ENCODE measurements at places on chromosomes 5 and 9.

DNA sequence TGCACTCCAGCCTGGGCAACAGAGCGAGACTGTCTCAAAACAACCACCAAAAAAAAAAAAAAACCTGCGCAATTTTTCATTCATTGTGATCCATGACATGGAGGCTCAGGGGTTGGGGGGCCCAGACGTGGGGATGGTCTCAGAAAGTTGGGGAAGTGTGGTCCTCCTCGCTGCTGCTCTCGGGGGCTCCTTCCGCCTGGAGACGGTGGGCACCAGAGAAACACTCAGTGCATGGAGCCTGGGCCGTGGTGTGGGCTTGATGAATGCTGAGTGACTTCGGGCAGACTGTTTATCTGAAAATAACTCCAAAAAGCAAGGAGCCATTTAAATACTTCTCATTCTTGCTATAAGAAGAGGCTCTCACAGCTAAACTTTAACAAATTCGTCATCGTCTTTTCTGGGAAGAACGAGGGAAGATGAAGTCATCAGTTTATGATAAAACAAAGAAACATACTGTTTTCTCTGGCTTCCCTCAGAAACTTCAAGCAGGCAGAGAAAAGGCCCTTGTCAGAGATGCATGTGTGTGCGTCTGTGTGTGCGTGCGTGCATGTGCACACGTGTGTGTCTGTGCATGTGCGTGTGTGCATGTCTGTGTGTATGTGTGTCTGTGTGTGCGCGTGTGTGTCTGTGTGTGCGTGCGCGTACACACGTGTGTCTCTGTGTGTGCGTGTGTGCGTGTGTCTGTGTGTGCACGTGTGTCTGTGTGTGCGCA is 35.0 kb downstream of the RASGEF1C start:
- DNase-seq = no peak

DNA sequence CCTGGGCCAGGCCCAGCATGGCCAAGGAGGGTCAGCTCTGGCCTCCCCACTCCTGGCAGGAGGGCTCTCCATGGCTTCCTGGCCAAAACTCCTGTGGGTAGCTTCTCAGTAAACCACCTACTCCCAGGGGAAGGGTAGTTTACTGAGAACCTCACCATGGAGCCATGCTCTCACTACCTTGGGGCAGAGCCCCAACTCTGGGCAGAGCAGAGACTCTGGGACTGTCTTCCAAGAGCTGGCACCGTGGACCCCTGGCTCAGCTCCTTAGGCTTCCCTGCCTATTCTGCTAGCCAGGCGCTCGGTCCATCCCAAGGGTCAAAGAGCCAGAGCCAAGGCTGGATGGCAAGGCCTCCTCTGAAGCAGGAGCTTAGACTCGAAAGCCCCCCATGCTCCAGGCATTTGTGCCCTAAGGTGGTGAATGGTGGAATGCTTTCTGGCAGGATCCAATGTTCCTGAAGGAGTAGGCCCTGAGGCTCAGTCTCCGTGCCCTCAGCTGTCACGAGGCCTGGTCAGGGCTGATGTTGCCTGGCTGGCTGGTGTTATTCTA is 19.6 kb downstream of the TCF7 start:
- DNase-seq = no peak

GRCh38 chr5:67221487-67222242 is 25.1 kb upstream of the CD180 start:
- DNase-seq = no peak

DNA sequence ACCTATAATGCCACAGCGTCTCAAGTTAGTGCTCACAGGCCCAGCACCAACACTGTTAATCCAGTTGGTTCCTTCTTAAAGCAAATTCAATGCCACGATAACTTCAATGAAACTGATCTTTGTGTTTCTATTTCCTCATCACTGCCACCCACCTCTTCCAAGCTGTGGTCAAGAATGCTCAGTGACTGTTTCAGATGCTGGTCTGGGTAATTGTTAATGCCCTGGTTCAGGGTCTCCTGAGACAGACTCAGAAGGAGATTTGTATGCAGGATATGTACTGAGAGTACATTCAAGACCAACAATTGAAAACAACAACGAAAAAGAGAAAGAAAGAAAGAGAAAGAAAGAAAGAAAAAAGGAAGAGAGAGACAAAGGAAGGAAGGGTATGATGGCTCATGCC is 505.3 kb downstream of the TLE4 start:
- DNase-seq = no peak

GRCh38 chr5:72117307-72117706 is 10.0 kb downstream of the MAP1B start:
- DNase-seq = no peak

GRCh38 chr5:132232465-132232864 is 4.8 kb upstream of the P4HA2 start:
- DNase-seq = no peak
